Activated CD4-positive, alpha-beta T cell treated with anti-CD3 and anti-CD28 coated beads, Interleukin-2, amount 50 U/mL, for 4 hours (primary cell): ENCODE measurements at places on chromosomes 4 and X.
A peak's percentile ranks its signal among the peaks of the same experiment; 100 is the strongest.

DNA sequence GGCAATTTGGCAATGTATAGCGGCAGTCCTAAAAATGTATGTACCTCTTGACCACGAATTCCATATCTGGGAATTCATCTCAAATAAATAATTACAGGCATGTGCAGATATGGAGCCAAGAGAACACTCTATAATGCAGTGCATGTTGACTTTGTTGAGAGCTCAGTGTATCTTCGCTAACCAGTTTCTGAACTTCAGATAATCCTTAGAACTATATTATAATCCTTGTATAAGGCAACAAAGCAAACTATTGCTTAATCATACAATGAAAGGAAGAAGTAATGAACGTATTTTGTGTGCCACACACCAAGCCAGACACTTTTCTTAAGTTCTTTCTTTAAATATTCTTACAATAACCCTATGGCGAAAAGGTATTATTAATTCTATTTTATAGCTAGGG is 168.5 kb downstream of the SMIM20 start:
- no peak for DNase-seq

DNA sequence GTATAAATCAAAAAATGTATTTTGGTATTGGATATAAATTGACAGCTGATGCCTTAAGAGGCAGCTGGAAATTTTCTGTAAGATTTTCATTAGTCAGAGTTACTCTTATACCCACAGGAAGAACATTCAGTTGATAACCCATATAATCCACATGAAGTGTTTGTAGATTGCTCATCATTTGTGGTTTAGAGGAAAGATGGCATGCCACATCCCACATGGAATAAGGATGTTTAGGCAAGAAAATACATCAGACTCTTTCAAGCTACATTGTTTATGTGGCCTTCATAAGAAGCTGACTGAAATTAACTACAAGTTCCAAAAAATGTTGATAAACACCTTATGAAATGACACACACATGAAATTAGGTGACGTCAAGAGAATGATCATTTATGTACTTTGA is 56.6 kb downstream of the AREG start:
- no peak for DNase-seq

- peak; percentile 63 for DNase-seq
Observed at GRCh38 chr4:54233277-54233696, 4.2 kb downstream of the PDGFRA start.

GRCh38 chrX:36856849-36857248 is 151.3 kb upstream of the FAM47C start:
- no peak for DNase-seq

GRCh38 chrX:153592966-153593688 is 5.8 kb downstream of the CCNQ start:
- no peak for DNase-seq

DNA sequence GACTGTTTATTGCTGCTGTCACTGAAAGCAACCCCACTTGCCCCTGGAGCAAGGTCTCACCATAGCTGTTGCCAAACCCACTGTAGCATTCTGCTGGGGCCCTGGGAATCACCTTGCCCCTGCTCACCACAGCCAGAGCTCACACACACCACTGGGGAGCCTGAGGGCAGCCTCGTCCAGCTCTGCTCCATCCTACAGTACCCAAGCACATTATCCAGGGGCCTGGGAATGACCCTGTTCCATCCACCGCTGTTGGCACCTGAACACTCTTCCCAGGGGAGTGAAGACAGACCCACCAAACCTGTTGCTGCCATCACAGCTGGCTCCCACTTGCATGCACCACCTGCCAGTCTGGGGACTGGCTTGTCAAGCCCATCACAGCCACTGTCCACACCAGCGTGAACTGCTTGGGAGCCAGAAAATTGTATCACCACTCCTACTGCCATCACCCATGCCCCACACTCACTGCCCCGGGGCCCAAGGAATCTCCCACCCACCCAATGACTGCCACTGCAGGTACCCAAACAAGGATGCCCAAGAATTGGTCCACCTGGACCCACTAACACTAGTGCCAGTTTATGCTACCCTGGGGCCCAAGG is 811.3 kb downstream of the KLHL13 start:
- no peak for DNase-seq

GRCh38 chr4:159444678-159445077 is 341.8 kb downstream of the RAPGEF2 start:
- no peak for DNase-seq

DNA sequence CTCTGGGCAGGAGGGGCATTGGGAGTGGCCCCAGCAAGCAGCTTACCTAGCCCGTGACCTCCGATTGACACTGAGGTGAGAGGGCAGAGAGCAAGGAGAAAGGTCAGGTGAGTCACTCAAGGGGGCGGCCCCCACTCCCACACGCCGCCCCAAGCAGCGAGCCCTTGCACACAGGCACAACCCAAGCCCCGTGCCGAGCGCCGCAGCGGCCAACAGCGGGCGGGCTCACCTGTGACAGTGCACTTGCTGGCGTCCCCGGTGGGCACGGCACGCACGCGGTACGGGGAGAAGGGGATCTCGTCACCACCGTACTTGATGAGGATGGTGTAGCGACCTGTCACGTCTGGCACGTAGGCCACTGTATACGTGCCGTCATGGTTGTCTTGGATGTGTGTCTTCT is 17.2 kb downstream of the FLNA start:
- DNase-seq = no peak

DNA sequence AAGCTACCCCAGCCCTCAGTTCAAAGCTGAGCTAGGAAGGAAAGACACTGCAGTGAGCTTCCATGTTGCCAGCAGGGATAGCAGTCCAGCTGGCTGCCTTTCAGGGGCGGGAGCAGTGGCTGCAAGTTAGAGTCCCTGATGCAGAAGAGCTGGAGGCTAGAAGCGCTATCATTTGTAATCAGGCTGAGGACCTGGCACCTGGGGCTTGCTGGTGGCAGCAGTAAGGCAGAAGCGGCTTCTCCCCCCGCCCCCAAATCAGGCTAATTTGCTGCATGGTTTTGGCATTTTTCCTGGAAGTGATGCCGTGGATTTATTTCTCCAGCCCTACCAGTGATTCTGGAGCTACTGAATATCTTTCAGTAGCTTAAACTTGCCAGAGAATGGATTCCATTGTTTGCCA is 203.3 kb downstream of the CLCN4 start:
- no peak for DNase-seq

DNA sequence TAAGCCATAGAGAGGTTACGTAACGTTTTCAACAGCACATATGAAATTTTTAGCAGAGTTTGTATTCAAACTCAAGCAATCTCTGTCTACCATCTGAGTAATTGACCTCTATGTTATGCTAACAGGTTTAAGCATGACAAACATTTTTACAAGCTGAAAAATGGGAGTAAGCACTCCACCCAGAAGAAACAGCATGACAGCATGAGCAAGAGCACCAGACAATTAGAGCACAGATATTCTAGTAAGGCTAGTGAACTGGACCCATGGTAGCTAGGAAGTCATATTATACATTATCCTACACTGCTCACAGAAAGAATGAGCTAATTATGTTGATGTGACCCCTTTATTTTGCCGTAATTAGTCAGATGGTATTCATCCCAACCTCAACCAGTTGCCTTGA is 200.5 kb downstream of the PABPC4L start:
- DNase-seq = no peak

- no peak for DNase-seq
Observed at GRCh38 chr4:102586002-102586643, 85.0 kb downstream of the NFKB1 start.

- no peak for DNase-seq
Observed at GRCh38 chr4:5959211-5959982, 58.8 kb downstream of the C4orf50 start.

DNA sequence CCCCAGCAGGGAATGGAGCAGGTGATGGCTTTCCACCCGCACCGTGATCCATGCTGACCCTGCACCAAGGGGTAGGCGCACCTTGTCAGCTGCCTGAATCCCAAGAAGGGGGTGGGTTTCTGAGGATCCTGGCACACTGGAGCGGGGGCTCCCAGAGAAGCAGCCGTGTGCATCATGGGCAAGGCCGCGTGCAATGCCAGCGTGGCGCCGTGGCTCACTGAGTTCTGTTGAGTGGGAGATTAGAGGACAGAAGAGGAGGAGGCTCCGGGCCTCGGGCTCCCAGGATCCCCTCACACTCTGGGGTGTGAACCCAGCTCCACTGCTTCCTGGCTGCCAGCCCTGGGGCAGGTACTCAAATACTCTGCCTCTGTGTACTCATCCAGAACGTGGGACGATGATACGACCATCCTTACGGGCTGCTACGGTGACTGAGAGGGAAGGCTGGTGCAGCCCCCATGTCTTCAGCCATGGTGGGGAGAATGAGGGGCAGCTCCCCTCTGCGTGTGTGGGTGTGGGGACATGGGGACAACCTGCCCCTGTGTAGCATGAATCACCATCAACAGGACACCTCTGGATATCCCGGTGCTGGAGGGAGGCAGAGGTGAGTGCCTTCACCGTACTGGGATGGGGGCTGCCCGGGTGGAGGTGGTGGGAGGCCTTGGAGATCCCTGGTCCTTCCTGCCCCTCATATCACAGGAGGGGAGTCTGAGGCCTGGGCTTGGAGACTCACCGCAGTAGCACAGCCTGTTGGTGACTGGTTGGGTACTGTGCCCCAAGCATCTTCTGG is 52.6 kb downstream of the CPZ start:
- no peak for DNase-seq

GRCh38 chr4:136036744-136037143 is 1495.5 kb downstream of the PCDH18 start:
- no peak for DNase-seq

DNA sequence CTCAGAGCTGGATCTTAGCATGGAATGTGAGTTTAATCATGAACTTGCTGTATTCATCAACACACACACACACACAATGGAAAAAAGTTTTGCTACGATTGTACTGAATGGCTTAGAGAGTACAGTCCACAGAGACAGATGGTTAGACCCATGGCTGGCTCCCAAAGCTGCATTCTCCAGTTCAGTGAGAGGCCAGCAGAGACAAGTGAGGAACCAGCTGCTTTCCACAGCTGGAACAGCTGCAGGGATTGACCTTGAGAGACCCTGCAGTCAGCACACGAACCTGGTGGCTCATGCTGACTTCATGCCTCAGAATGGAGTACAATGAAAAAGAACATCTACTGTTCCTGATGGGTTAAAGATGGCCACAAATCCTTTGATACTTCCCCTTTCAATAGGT is 94.5 kb downstream of the DHX15 start:
- no peak for DNase-seq

- DNase-seq = no peak
Observed at GRCh38 chrX:39527025-39527424, 570.7 kb downstream of the BCOR start.

- DNase-seq = no peak
Observed at GRCh38 chr4:5026371-5026770, 7.1 kb upstream of the CYTL1 start.

GRCh38 chr4:153939570-153939969 is 150.7 kb upstream of the SFRP2 start:
- no peak for DNase-seq

DNA sequence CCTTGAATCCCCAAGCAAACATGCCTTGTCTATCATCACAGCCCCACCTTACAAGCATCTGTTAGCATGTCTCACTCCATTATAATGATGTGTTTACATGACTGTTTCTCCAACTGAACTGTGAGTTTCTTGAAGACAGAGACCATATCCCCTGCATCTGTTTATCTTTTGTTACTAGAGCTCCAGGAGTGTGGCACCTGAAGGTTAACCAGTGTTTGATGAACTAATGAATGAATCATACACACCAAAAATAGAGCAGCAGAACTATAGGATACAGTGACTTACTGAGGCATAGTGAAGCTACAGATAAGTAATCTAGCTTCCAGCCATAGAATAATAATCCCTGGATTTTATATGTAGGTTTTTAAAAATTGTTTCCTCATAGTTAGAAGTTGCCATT is 331.0 kb downstream of the PCDH7 start:
- DNase-seq = no peak

- no peak for DNase-seq
Observed at GRCh38 chrX:39576041-39576872, 521.5 kb downstream of the BCOR start.

DNA sequence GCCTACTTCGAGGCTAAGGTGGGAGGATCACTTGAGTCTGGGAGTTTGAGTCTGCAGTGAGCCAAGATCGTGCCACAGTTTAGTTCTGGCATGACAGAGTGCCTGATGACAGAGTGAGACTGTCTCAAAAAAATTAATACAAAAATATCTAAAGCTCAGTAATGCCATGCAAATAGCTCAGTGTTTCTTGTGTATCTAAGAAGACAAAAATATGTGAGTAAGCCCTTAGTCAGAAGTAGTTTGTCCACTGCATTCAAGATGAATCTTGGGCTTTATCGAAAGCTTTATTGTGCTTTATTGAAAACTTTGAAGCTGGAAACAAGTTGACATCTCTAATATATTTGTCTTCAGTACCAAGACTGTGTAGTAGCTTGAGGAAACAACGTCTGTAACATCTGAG is 115.9 kb downstream of the GPAT3 start:
- no peak for DNase-seq

- no peak for DNase-seq
Observed at GRCh38 chrX:136861877-136862276, 18.6 kb downstream of the RBMX start.

DNA sequence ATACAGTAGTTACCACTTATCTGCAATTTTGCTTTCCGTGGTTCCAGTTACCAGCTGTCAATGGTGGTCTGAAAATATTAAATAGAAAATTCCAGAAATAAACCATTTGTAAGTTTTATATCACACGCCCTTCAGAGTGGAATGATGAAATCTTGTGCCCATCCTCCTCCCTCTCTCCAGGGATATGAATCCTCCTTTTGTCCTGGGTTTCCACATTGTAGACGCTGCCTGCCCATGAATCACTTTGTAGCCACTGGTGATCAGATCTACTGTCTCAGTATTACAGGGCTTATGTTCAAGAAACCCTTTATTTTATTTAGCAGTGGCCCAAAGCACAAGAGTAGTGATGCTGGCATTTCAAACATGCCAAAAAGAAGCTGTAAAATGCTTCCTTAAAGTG is 198.6 kb downstream of the KCNIP4 start:
- DNase-seq = no peak

DNA sequence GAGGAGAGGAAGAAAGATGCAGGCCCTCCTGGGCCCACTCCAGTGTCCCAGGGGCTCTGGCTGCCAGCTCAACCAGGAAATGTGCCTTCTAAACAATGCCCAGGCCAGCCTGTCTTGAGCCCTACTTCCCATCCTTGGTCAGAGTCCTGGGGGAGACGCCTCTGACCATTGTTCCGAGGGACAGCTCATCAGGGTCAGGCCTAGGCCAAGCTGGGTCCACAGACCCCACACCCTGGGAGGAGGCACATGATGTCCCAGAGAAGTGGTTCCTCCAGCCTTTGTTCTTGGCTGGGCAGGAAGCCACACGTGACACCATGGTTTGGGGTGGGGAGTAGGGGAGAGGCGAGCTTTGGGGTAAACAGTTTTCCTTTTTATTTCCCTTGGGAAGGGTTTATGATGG is 102.5 kb downstream of the EFNB1 start:
- no peak for DNase-seq

- no peak for DNase-seq
Observed at GRCh38 chr4:153326513-153326912, 18.0 kb upstream of the MND1 start.

- DNase-seq = no peak
Observed at GRCh38 chr4:143025081-143025704, 159.5 kb upstream of the USP38 start.
